ENCODE measurements at places on chromosomes 2 and 18. TPM values are rescaled to one million over a fixed set of nuclear protein-coding genes. Genes with fewer than 3 reads are reported as not detected.
A peak's percentile ranks its signal among the peaks of the same experiment; 100 is the strongest.

- DNase-seq, result no peak
These were observed 40.2 kb upstream of the BMPR2 start for GRCh38 chr2:202335791-202336467.

- DNase-seq, result peak; percentile 10
These were observed 72.9 kb downstream of the ZBTB7C start for GRCh38 chr18:48336332-48336731.

GRCh38 chr18:25284281-25284680 lies 67.7 kb downstream of the ZNF521 start:
- DNase-seq, result no peak

GRCh38 chr2:7480431-7480830 lies 563.2 kb downstream of the RNF144A start:
- DNase-seq, result no peak

GRCh38 chr18:3014503-3015203 lies 1.7 kb upstream of the LPIN2 start:
- DNase-seq, result no peak

- DNase-seq, result peak; percentile 95
These were observed 129.6 kb upstream of the SLC1A4 start for GRCh38 chr2:64859312-64860212.

- peak; percentile 11 for DNase-seq
These were observed 65.1 kb downstream of the SIGLEC15 start for GRCh38 chr18:45890606-45891005.

- no peak for DNase-seq
These were observed 80.3 kb downstream of the TPO start for GRCh38 chr2:1493431-1494126.

- DNase-seq, result no peak
These were observed 21.0 kb downstream of the C1QL2 start for GRCh38 chr2:119137502-119137901.

DNA sequence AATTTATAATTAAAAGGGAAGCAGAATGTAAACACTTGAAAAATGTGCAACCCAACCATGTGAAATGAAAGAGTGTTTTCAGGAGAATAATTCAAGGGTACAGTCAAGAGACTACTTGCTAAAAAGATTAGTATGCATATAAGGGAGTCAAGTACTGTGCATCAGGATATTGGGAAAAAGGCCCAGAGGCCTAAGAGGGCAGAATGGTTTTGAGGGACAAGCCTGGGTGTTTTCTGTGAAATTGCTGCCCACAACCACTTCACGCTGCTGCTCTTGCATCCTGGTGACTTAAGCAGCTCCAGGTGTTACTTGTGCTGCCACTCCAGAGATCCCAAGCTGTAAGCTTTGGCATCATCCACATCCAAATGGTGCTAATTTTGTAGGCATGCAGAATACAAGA lies 165.2 kb downstream of the AGPS start:
- no peak for DNase-seq

DNA sequence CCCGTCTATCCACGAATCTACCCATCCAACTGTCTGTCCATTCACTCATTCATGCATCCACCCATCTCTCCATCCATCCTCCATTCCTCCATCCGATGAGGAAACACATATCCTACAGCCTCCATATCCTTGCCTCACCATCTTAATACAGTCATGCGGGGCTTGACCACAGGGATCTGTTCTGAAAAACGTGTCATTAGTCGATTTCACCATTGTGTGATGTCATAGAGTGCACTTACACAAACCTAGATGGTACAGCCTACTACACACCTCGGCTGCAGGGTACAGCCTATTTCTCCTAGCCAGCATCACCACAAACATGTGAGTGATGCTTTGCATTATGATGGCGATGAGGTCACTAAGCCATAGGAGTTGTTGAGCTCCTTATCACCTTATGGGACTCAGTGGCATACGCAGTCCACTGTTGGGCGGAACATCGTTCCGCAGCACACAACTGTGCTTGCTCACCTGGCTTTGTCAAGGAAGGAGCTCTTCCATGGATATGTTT lies 1.9 kb upstream of the NT5DC4 start:
- no peak for DNase-seq

GRCh38 chr2:47190188-47190881 lies 35.2 kb upstream of the STPG4 start:
- peak; percentile 58 for DNase-seq

The NETO1 gene
- 0.64 TPM for total RNA-seq

The BOK gene
- total RNA-seq, result 54.0 TPM

The VWC2L gene
- total RNA-seq, result under 0.01 TPM

The ESPNL gene
- 4.2 TPM for total RNA-seq

The CSRNP3 gene
- total RNA-seq, result 2.9 TPM

The MYOM1 gene
- 0.86 TPM for total RNA-seq

All from fibroblast of villous mesenchyme (primary cell).